ENCODE measurements at places on chromosomes 3 and 15.
A peak's percentile ranks its signal among the peaks of the same experiment; 100 is the strongest.

DNA sequence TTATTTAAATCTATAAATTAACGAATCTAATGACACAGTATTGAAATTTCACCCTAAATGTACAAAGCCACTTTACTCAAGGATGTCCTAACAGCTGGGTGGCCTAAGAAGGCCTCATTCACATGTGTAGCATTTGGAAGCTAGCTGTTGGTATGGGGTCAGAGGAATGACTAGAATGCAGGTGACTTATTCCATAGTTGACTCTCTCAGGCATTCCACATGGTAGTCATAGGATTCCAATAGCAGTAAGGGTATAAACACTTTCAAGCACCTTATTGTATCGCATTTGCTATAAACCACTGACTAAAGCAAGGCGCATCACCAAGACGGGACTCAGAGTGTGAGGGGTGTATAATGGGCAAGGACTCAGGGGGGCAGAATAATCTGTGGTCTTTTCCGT lies 294.8 kb upstream of the EPHA3 start:
- no peak for DNase-seq

GRCh38 chr15:60480888-60481287 lies 1.9 kb upstream of the ICE2 start:
- DNase-seq: no peak

DNA sequence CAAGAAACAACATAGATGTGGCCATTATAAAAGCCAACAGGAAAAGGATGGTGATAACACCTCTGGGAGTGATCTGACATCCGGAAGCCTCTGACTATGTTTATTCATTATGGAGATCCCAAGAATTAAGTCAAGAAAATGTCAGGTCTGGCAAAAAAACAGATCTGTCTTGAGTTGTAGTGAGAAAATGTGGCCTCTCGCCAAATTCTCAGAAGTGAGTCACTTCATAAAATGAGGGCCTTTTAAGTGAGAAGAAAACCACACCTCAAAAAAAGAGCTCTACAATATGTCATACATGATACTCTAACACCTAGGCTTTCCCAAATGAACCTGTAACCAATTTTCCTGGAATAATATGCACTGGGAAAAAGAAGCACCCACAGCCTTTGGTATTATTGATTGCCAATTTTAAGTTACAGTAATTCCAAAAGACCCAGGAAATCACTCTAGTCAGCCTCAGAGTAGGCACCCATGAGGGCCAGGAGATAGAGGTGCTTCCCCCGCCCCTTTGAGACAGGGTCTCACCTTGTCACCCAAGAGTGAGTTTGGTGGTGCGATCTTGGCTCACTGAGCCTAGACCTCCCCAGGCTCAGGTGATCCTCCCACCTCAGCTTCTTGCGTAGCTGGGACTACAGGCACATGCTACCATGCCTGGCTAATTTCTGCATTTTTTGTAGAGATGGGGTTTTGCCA lies 38.0 kb downstream of the CCR3 start:
- DNase-seq: no peak

DNA sequence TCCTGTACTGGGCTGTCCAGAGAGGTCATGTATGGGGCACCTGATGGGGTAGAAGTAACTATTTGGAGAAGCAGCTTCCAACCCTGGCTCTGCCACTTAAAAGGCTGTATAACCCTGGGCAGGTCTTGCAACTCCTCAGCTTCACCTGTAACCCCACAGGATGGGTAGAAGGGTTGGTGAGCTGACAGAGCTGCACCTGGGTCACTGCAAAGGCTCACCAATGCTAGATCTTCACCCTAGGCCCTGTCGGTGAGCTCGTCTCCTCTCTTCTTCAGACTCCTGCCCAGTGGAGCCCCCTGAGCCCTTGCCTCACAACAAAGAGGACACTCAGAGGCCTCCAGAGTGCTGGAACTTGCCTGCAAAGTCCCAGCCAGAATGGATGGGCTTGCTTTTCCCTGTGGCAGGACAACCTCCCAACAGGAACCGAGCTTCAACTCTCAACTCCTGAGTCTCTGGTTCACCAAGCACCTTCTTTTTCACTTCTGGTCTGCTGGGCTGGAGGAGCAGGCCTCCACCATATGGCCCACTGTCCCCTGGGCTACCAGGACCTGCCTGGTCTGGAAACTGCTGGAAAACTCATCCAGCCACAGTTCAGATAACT lies 45.9 kb downstream of the XXYLT1 start:
- no peak for DNase-seq

GRCh38 chr3:152100491-152101132 lies 168.1 kb upstream of the MBNL1 start:
- no peak for DNase-seq

DNA sequence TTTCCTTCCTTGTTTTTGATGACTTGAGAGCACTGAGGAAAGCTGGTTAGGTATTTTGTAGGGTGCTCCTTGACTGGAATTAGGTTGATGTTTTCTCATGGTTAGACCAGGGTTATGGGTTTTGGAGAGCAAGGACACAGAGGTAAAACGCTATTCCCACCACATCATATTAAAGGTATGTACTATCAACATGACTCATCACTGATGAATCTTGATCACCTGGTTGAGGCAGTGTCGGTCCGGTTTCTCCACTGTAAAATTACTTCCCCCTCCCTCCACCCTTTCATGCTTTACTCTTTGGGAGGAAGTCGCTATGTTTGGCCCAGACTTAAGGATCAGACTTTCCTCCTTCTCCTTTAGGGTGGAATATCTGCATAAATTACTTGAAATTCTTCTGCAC lies 201.6 kb downstream of the EDEM1 start:
- DNase-seq: no peak

GRCh38 chr15:88657326-88658069 lies 18.7 kb downstream of the ISG20 start:
- DNase-seq: no peak

GRCh38 chr3:151548195-151548594 lies 87.3 kb upstream of the IGSF10 start:
- DNase-seq: no peak

DNA sequence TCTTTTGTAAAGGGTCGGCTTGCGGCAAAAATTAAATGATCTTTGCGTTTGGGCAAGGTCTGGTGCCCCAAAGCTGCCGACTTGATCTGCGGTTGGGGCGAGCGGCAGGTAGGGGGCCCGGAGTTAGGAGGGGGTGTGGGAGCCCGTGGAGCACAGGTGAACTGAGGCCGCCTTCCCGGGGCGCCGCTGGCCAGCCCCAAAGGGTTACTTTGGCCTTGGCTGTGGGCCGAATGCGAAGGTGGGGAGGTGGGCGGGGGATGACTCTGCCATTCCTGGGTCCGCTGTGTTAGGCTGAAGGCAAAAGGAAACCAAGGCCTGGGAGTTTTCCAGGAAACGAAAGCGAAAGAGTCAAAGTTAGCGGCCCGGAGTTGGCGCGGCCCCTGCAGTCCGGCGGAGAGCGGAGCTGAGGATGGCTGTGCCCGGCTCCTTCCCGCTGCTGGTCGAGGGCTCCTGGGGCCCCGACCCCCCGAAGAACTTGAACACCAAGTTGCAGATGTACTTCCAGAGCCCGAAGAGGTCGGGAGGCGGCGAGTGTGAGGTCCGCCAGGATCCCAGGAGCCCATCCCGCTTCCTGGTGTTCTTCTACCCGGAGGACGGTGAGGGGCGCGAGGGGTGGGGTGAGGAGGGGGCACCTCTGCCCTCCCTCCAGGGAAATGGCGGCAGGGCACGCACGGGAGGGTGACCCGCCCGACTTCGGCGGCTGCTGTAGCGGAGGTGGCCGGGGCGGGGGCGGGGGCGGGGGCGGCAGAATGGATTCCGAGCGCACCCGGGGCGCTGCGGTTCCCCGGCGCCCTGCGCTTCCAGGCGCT lies at the start of gene PARP14:
TSS of gene PARP14 (plus strand) at position 365 of the 809 bp plus-strand sequence. CDS start at position 410, 45 bp downstream.
- DNase-seq: peak; percentile 57
